ENCODE measurements at places on chromosomes 2 and 18.
A peak's percentile ranks its signal among the peaks of the same experiment; 100 is the strongest.

DNA sequence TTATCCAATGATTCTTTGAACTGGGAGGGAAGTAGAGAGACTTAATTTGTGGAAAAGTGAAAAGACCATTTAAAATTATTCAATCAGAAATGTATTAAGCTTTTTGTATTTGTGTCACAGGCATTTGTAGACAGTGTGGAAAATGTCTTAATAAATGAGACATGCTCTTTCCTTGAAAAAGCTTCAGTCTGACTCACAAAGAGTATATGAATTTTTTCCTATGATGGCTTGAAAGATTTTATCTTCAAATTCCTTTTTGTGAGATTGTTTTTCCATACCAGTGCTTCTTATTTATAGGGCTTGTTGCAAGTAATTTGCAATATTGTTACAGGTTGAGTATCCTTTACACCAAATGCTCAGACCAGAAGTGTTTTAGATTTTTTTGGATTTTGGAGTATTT lies 39.5 kb downstream of the STON1 start:
- DNase-seq: no peak

DNA sequence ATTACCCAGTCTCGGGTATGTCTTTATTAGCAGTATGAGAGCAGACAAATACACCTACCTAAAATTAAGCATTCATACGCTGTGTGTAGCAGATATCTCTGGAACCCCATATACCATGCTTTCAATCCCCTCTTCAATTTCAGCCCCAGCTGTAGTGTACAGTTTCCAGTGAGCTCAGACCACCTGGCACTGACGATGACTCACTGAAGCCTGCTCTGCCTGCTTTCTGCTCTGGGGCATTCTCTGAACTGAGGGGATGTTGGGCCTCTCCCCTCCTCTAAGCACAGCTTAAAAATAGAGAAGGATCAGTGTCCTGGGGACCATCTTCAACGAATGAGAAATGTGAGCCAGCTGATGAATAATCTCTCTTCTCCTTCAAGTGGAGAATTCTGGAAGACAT lies 8.7 kb upstream of the CCL20 start:
- DNase-seq: no peak

- peak; percentile 5 for DNase-seq
Observed at GRCh38 chr2:50547521-50547920, 484.4 kb downstream of the NRXN1 start.

- DNase-seq: no peak
Observed at GRCh38 chr2:160687629-160688028, 194.0 kb upstream of the RBMS1 start.

- DNase-seq: peak; percentile 78
Observed at GRCh38 chr2:9914384-9915065, 37.0 kb upstream of the GRHL1 start.

GRCh38 chr2:65395621-65396347 lies 36.6 kb downstream of the SPRED2 start:
- no peak for DNase-seq

- DNase-seq: no peak
Observed at GRCh38 chr2:45726188-45726587, 74.7 kb downstream of the PRKCE start.

All from RWPE1 (cell line).